Stimulated activated CD4-positive, alpha-beta T cell treated with anti-CD3 and anti-CD28 coated beads, Interleukin-12 subunit alpha, Interleukin-12 subunit beta, amount 100 ng/mL, for 24 hours (primary cell): ENCODE measurements at places on chromosomes 6 and 20.

- DNase-seq: no peak
Observed at GRCh38 chr20:34049389-34049788, 55.7 kb downstream of the RALY start.

DNA sequence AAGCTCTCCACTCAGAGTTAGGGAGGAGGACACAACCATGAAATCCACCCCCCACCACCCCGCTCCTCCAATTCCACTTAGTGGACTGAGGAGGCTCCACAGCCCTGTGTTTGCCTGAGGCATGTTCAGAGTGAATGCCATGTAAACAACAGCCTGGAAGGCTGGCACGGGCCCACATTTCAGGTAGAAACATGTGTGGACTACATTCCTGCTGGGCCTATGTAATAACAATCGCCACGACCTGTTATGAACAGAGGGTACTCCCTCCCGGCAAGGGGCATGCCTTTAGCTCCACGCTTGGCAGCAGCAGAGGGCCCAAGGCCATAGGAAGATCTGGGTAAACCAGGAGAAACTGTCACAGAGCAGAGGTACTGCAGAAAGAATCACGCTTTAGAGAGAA lies 65.5 kb downstream of the ISM1 start:
- DNase-seq: no peak

DNA sequence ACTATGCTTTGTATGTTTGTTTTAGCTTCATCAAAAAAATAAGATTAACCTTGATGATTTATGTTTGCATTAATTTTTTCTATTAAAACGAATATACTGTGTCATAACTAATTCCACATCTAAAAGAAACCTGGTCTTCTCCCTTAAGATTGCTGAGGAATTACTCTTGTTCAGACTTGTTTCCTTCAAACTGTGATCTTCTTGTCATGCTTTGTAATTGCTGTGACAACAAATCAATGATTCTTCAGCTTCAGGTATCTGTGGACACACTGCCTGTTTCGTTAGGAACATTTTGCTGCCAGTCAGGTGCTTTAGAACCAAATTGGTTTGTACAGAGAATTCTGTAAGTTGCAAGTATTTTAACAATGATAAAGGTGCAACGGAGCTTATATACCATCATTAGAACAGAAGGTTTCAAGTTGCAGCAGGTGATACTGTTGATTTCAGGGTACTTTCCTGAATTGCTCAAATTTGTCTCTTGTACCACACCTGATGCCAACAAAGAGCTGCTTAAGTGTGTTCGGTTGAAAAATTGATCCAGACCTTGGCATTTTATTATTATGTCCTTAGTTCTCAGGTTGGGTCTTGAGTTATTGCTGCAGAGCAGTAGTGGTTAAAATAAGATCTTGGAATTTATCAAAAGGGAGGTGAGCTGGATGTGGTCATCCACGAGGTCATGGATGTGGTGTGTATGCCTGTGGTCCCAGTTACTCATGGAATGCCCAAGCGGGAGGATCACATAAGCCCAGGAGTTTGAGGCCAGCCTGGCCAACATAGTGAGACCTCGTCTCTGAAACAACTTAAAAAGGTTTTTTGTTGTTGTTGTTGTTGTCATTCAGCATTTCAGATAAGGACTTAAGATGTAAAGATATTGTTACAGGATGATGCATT lies 19.5 kb downstream of the SYTL3 start:
- no peak for DNase-seq

DNA sequence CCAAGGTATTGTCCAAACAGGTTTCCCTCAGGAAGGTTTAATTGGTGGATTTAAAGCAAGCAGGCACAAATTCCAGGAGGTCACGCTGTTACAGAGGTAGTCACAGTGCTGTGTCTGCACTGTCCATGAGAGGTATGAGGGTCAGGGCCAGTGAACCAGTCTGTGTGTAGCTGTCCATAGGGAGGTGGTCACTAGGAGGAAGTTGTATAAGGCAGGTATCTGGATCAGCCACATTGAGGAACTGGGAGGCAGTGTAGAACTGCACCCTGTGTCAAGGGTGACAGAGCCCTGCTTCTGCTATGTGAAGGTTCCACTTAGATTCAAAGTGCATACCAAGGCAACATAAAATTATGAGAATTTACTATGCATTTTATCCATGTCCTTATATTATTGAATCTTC lies 73.3 kb downstream of the MAP3K4 start:
- no peak for DNase-seq

GRCh38 chr6:151252634-151253033 lies 12.9 kb downstream of the AKAP12 start:
- no peak for DNase-seq
